Heart right ventricle (tissue), 16 donors: ENCODE measurements at places on chromosomes 12 and 14. TPM values are rescaled to one million over a fixed set of nuclear protein-coding genes. Genes with fewer than 3 reads are reported as not detected.

ATL1 gene
- 1.1 TPM for polyA plus RNA-seq

- no peak for DNase-seq
Observed at GRCh38 chr12:63093711-63094110, 57.3 kb downstream of the AVPR1A start.

ALG10 gene
- polyA plus RNA-seq: 0.59 TPM

DNA sequence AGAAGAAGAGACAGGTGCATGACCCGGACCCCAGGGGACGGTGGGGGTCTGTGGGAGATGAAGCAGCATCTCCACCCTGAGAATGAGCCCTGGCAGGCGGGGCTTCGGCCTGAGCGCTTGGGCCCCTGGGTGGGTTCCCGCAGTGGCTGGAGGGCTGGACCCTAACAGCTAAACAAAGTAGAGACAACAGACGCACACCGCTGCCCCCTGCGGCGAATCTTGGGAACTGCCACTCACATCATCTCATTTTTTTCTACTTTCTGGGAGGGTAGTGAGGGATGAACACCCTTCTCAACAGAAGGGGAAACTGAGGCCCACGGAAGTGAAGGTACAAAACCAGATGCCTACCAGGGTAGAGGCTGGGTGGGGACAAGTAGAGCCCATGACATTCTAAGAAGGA, 104.7 kb downstream of the RFLNA start:
- DNase-seq: no peak

NKX2-8 gene
- not detected for polyA plus RNA-seq

GRCh38 chr14:100536721-100537445, 50.3 kb downstream of the BEGAIN start:
- peak; percentile 2 for DNase-seq
